ENCODE measurements at places on chromosomes 7 and 10.

DNA sequence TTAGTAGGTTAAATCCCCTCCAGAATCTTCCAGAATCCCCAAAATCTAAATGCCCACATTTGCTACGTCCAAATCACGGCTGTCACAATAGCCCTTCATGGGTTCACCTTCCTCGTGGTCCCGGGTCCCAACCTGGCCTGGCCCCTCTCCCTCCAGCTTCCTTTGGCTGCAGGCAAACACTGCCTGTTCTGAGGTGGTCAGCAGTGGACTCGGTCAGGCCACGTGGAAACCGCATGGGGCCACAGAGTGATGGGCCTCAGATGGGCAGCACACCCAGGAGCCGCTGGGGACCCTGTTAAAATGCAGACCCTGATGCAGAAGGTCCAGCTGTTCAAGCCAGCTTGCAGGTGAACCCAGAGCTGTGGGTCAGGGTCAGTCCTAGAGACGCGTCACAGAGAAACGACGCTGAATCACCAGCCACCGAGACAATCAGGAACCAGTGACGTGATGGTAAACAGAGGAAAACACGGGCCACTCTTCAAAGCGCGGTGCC is 588.6 kb downstream of the DNAJB6 start:
- no peak for DNase-seq

- DNase-seq: no peak
Measured at GRCh38 chr10:21217107-21217506, 308.4 kb downstream of the SKIDA1 start.

DNA sequence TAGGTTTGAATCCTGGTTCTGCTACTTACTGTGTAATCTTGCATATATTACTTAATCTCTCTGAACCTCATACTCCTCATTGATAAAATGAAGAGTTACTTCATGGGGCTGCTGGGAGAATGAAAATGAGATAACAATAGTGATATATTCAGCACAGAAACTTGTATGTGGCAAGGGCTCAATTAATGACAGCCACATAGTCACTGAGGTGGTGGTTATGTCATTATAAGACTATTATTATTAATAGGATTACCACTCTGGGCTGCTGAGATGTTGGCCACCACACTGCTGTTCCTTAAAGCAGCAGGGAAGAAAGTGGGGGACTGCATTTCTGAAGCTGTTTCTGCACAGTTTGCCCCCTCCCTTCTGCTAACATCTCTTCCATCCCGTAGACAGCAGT is 100.4 kb upstream of the PDLIM1 start:
- no peak for DNase-seq

DNA sequence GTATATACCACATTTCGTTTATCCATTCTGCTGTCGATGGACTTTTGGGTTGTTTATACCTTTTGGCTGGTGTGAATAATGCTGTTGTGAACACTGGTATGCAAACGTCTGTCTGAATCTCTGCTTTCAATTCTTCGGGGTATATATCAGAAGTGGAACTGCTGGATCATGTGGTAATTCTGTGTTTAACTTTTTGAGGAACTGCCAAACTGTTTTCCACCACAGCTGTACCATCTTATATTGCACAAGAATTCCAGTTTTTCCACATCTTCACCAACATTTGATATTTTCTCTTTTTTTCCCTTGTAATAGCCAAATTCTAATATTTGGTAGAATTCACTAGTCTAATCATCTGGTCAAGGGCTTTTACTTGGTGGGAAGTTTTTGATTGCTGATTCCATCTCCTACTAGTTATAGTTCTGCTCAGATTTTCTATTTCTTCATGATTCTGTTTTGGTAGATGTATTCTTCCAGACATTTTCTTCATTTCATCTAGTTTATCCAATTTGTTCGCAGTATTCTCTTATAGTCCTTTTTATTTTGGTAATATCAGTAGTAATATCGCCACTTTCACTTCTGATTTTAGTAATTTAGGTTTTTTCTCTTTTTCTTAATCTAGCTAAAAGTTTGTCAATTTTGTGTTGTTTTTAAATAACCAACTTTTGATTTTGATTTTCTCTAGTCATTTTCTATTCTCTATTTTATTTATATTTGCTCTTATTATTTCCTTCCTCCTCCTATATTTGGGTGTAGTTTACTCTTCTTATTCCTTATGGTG is 271.2 kb downstream of the ZEB1 start:
- DNase-seq: no peak

DNA sequence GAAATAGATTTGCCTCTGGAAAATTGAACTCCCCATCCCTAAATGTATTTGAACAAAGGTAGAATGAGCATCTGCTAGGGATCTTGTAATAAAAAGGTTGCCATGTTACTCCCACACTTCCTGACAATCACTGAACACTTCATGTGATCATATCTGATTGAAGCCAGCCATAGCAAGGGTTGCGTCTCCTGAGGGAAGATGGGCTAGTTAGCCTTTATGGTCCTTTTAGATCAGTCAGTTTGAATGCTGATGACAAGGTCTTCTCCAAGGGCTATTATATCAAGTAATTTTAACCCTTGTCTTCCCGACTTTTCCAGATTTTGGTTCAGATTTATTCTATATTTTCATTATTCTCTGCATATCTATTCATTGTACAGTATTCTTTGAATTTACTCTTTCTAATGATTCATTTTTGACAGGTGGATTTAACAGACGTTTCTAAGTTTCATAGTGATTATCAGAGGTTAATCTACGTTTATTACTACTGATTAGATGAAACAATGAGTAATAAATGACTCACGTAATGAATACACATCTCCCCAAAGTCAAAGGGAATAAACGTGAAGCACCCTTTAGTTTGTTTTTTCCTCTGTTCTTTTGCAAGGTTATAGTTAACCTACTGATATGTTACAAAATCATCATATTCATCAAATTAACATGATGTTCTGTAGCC is 28.1 kb downstream of the CSGALNACT2 start:
- no peak for DNase-seq

Measured in foreskin fibroblast (primary cell).